ENCODE measurements at places on chromosomes 7 and 10.

- no peak for DNase-seq
These were observed 23.4 kb downstream of the ADRA2A start for GRCh38 chr10:111100198-111100597.

GRCh38 chr10:15232279-15232678 lies 63.8 kb upstream of the NMT2 start:
- DNase-seq, result no peak

GRCh38 chr7:115293628-115294240 lies 371.8 kb downstream of the MDFIC start:
- no peak for DNase-seq

- no peak for DNase-seq
These were observed 209.4 kb downstream of the FZD1 start for GRCh38 chr7:91473619-91474018.

DNA sequence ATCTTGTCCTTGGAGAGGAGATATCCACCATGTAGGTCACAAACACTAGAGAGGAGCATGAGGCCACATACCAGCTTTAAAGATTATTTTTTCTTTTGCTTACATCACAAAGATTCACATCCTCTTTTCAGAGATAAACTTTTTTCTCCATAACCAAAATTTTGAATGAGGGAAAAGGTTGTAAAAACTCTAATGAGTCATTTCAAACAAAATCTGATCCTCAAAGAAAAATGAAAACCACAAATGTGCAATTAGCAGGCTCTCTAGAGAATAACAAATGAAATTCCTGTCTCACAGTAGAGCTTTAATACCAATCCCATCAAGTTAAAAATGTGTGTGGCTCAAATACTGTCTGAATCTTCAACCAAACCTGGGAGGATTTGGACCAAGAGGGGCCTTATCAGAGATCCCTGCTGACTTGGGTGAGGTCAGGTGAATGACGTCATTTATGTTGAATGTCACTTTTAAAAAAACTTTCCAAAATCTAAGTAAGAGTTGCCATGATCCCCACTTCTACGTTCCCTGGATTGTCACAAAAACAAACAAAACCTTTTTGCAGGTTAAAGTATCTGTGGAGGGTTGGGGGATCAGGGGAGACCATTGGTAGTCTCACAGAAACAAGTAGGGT lies 261.5 kb upstream of the NPSR1 start:
- no peak for DNase-seq

DNA sequence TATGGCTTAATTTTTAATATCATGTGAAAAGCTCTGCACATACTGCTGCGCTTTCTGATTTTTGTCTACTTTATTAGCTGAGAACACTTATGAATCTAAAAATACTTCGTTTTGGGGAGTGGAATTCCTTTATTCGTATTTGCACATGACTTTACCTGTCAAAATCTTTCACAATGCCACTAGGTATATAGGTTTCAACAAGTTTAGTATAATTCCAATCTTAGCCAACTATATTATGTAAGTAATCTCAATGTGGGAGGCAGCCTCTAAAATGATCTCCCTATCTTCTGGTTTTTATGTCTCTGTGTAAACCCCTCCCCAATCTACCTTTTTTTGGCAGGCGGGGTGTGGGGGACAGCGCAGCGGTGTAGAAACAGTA lies 55.3 kb downstream of the PARD3 start:
- DNase-seq, result no peak

DNA sequence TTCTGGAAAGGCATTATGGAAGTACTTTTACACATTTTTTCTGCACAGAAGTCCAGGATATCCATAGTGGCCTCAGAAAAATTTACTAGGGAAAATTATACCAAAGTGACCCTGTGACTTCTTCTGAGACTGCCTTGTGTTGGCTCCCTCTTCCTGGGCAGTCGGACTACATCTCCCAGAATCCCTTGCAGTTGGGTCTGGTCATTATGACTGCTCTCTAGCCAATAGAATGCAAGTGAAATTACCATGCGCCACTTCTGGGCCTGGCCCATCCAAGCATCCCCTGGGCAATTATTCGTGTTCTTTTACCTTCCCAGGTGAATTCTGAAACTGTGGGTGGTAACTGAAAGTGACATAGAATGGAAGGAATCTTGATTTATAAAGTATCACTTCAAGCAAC lies 430.9 kb downstream of the ACTR3B start:
- no peak for DNase-seq

- DNase-seq, result peak; percentile 75
These were observed 27.1 kb upstream of the TTYH3 start for GRCh38 chr7:2604608-2605174.

GRCh38 chr10:129917936-129918335 lies 46.1 kb downstream of the EBF3 start:
- no peak for DNase-seq

DNA sequence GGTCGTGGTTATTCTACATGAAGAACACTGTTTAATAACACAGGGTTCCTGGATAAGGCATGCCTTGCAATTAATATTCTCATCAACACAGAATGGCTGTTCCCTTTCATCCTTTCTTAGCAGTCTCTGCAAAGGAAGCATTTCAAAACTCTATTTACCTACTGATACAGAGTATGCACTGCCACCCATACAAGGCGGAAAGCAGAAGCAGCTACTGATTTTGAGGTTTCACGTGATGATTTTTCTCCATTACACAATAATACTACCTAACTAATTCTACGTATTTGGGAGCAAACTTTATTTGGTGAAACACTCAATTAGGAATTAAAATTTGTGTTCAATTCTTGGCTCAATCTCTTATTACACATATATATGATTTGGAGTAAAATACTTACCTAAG lies 43.0 kb upstream of the COL1A2 start:
- no peak for DNase-seq

DNA sequence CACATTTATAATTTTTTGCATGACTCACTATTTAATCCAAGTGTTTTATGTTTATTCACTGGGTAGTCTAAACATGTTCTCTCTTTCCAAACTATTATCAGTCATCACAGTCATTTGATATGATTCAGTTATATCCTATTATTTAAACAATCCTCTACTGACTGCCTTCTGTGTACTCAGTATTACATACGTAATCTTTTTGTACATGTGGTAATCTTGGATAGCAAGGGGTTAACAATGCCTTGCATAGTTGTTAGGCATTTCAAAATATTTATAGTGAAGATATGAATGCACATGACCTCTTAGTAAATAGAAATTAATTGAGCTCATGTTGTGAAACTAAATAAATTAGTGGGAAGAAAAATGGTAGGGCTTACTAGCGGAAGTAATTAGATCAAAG lies 379.4 kb upstream of the KIAA1217 start:
- no peak for DNase-seq

GRCh38 chr7:4706384-4707216 lies 24.5 kb downstream of the FOXK1 start:
- DNase-seq, result no peak

DNA sequence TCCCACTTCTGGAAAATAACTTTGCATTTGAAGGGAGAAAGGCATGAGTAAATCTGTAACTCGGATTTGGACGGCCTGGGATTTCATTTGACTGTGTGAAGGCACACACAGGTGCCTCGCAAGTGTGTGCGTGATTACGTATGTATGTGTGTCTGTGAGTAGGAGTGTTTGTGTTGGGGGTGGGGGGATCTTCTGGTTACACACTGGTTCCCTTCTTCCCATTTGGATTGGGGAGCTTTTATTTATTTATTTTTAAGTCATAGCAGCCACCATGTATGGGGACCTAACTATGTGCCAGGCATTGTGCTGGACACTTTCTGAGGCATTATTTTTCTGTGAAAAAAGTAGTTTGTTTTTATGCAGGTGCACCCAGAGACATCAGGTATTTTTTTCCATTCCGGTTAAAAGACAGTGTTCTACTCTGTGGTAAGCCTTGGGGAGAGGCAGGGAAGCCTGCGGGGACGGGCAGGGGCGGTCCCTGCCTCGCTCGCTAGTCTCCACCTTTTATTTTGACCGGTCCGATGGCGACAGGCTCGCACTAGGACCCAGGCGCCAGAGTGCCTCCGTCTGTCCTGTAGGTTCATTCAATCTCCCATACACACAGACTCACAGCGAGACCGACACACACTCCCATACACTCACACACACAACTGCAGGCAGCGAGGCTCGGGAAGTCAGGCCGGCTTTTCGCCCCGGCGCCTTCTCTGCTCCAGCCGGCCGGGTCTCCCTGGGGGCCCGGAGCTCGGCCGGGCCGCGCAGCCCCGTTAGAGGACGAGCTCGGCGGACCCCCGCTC lies at the start of gene MXI1:
MXI1 (plus strand) TSS at position 595 of the 794 bp plus-strand sequence. CDS start 204 bp downstream, outside the sequence.
- peak; percentile 36 for DNase-seq

DNA sequence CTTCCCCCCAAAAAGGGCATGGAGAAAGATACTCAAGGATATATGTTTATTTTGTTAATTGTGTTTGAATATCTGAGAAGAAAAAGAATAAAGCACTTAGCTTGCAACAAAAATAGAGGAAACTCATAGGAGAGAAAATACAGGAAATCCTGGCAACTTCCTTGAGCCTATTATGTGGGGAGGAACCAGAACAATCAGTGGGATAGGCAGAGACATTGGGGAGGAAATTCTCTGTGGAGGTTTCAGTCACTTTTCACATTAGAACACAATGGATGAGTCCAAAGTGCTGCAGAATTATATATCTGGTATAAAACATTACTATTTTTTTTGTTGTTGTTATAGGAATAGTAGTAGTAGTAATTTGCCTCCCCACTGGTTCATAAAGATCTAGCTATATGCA lies 240.1 kb downstream of the THSD7A start:
- no peak for DNase-seq

DNA sequence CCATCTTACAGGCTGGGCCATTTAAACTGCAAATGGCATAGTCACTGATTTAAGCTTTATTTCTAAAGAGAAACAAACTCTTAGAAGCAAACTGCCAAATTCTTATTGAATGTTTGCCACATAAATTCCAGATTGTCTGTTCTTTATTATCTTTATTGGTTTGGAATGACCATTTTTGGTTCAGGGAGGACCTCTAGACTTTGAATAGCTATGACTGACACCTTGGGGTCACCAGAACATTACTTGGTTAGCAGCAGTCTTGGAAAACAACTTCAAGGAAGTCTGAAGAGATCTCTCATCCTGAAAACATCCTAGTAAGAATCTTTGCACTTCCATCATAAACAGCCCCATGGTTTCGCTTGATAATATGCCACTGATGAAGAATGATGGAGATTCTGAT lies 197.1 kb downstream of the SUGCT start:
- DNase-seq, result no peak

DNA sequence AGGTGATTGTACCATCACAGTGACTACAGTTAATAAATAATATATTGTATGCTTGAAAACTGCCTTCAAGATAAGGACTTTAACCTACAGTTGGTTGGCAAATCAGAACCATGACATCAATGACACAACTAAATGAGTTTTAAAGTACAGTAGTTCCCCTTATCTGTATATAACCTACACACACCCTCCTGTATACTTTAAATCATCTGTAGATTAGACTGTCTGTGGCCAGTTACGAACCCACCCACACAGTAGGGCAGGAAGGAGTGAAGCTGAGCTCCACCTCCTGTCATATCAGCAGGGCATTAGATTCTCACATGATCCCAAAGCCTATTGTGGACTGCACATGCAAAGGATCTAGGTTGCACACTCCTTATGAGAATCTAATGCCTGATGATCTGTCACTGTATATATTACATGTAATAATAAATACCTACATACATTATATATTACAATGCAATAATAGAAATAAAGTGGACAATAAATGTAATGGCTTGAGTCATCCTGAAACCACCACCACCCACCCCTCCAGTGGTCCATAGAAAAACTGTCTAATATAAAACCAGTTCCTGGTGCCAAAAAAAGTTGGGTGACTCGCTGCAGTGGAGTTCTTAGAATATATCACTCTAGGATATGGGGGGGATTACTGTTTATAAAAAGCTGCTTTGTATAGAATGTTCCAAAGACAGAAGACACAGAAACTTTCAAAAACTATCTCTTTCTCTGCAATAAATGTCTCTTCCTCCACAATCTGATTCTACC lies 5.6 kb downstream of the TPK1 start:
- DNase-seq, result no peak

DNA sequence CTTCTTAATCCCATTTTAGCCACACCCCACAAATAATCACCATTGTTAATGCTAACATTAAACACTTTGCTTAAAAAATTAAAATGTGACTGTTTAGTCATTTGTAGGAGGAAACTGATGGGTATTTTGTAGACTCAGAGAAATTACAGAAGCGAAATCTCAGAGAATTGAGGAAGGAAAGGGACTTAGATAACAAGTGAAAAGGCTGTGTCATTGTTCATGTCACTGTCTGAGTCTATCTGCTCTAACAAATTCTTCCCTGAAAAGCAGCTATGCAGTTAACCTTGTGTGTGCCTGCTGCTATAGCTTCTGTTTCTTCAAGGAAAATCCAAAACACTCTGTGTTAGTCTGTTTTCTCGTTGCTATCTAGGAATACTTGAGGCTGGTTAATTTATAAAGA lies 40.9 kb upstream of the PLXDC2 start:
- no peak for DNase-seq

DNA sequence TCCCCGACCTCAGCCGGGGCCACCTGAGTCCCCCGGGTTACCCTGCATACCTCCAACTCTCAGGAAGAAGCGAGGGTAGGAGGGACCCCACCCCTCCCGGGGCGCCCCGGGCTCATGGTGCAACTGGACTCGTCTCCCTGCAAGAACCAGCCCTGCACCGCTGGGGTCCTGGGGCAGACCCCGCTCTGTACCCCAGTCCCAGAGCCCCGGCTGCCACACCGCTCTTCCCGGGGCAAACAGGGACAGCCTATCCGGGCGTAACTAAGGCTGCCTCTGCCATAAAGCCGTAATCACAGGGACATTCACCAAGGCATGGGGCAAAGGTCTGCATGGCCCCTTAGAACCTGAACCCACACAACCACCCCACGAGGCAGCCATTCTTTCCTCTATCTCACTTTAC lies 6.7 kb upstream of the MAFK start:
- DNase-seq, result no peak

- DNase-seq, result no peak
These were observed 64.4 kb downstream of the PIP4K2A start for GRCh38 chr10:22649994-22650393.

DNA sequence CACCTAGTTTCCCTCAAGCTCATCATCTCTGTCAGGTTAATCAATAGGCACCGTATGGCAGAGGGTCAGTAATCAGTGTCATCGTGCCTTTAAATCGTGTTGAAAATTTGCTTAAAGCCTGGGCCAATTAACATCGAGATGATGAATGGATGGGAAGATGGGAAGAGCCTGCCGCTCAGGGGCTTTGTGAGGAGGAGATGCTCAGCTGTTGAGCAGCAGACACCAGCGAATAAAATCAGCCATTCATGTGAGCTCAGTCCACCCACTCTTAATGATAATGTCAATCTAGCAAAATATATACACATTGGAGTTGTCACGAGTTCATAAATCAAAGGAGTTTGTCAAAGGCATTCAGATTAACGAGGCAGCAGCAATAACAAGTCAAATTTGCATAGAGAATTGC lies 97.7 kb downstream of the BTRC start:
- DNase-seq, result no peak

DNA sequence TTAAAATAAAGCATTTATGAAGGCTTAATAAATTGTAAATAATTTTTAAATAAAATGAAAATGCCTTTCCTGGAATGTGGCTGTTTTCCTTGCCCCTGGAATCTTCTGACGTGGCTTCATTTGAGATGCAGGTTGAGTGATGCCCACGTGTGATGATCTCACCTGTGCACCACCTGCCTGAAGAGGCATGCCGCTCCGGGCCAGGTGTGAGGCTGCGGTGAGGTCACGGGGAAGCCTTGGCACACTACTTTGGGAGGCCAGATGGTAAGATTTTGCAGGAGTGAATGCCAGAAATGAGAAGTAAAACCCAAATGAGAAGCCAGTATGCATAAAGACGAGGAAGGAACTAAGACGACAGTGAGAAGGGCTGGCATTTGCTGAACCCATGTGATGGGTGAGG lies 36.2 kb downstream of the GOT1 start:
- peak; percentile 59 for DNase-seq
